T-cell (primary cell): ENCODE measurements at places on chromosomes 13 and 19.

DNA sequence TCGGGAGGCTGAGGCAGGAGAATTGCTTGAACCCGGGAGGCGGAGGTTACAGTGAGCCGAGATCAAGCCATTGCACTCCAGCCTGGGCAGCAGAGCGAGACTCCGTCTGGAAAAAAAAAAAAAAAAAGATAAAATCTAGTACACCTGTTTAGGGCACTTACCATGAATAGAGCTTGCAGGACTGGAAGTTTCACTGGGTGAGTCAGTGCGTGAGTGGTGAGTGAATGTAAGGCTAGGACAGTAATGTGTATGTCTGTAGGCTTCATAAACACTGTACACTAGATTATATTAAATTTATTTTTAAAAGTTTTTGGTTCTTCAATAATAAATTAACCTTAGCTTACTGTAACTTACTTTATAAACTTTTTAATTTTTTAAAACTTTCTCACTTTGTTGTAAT is 22.9 kb downstream of the PPP5C start:
- no peak for DNase-seq

DNA sequence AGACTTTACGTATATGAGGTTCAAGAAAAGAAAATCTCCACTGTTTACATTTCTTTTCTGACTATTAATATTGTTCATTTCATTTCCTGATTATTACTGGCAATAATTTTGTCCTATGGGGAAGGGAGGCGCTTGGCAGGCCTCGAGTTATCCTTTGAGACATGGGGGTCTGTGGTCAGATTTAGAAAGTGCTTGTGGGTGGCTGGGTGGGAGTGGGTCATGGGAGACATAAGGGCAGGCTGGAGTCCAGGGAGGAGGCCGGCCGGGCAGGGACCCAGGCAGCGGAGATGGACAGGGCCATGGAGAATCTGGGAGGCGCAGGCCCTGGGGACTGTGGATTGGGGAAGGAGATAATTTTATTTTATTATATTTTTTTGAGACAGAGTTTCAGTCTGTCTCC is 40.1 kb downstream of the LTBP4 start:
- no peak for DNase-seq

- no peak for DNase-seq
Measured at GRCh38 chr19:50796128-50796633, 6.0 kb downstream of the ACP4 start.

DNA sequence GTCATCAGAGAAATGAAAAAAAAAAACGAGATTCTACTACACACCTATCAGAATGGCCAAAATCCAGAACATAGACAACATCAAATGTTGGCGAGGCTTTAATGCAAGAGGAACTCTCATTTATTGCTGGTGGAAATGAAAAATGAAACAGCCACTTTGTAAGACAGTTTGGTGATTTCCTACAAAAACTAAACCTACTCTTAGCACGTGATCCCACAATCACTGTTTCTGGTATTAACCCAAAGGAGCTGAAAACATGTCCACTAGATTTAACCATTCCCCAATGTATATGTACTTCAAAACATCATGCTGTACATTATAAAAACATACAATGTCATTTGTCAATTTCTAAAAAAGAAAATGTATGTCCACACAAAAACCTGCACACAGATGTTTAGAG is 13.0 kb downstream of the MYCBP2 start:
- DNase-seq: no peak

- DNase-seq: no peak
Measured at GRCh38 chr13:45989607-45990006, 62.9 kb downstream of the ZC3H13 start.

GRCh38 chr13:72643311-72643989 is 84.0 kb downstream of the MZT1 start:
- DNase-seq: peak; percentile 38

DNA sequence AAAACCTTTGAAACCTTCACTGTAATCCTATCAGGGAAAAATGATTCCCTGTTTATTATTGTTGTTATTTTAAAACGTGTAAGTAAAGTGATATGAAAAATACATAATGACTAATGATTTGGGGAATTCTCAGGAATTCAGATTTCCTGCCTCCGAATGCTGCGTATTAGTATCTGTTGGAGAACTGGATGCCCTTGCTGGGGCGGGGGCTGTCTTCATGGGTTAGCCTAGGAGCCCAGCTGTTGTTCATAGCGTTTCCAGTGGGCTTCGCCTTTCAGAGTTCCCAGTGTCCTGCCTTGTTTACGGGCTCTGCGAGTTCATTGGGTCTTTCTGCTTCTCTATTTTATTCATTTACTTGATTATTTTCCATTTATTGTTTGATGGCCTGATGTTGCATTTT is 18.4 kb downstream of the NAXD start:
- no peak for DNase-seq

DNA sequence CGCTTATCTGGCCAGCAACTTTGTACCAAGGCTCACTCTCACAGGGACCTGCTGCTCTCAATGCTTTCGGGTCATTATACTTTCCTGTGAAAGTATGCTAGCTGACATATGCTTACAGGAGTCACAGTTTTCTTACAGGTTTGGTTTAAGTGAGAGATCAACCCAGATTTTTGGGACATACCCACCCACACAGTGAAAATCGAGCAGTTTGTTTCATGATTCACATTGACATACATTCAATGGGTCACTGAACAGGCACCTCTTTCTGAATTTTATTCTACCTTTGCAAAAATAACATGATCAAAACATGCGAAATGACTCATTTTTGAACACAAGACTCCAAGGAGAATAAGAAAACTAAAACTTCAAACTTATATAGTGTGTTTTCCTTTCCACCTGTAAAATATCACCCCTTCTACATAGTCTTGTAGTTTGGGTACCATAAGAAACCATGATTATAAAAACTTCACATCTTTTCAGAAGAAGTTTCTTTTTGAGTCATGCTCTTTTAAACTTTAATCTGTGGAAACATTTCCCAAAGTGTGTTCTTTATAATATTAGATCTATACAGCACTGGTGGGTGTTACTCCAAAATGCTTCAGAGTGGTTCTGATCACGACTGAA is 44.3 kb upstream of the TEX29 start:
- no peak for DNase-seq

- DNase-seq: no peak
Measured at GRCh38 chr19:1783354-1783753, 28.7 kb downstream of the ATP8B3 start.

GRCh38 chr19:10517760-10518443 is 655 bp upstream of the S1PR5 start:
- no peak for DNase-seq

DNA sequence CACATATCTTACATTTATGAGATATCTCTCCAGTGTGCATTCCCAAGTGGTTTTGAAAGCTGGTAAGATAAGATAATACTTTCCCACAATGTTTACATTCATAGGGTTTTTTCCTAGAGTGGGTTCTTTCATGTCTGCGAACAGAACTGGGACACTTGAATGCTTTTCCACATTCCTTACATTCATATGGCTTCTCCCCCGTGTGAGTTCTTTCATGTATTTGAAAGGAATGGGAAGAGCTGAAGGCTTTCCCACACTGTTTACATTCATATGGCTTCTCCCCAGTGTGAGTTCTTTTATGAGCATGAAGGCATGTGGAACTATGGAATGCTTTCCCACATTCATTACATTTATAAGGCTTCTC is 19.7 kb downstream of the ZNF433 start:
- DNase-seq: no peak
